ENCODE measurements at places on chromosomes 2 and 18.

- no peak for DNase-seq
Measured at GRCh38 chr2:191158193-191158592, 7.4 kb upstream of the STAT4 start.

- DNase-seq: no peak
Measured at GRCh38 chr18:31104444-31104843, 2.2 kb upstream of the DSC2 start.

DNA sequence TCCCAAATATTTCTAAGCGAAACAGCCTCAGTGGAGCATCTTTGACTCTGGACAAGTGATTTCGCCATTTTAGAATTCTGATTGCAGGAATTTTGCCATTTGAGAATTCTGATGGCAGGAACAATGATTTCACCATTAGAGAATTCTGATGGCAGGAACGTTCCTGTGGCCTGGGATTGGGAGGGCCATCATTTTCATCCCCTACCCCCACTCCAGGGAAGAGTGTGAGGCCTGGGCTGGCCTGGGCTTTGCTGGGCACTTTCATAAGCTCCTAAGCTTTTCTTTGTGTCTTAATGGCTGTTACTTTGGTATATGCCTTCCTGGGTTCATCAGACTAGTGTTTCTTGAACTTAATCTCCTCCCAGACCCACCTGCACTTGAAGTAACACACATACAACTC lies 129.3 kb upstream of the EPAS1 start:
- DNase-seq: no peak

DNA sequence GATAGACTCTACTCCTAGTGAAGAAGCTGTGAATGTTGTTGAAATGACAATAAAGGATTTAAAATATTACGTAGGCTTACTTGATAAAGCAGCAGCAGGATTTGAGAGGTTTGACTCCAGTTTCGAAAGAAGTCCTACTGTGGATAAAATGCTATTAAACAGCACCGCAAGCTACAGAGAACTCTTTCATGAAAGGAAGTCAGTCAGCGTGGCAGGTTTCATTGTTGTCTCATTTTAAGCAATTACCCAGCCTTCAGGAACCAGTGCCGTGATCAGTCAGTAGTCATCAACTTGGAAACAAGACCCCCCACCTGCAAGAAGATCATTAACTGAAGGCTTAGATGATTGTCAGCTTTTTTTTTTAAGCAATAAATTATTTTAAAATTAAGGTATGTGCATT lies 14.0 kb downstream of the USP14 start:
- DNase-seq: no peak

- no peak for DNase-seq
Measured at GRCh38 chr2:185127412-185127811, 529.1 kb downstream of the ZNF804A start.

GRCh38 chr2:170088776-170089175 lies 89.2 kb upstream of the MYO3B start:
- no peak for DNase-seq

- no peak for DNase-seq
Measured at GRCh38 chr18:3595369-3596273, 145.6 kb downstream of the TGIF1 start.

GRCh38 chr2:217410681-217410960 lies 550.8 kb upstream of the TNP1 start:
- DNase-seq: no peak

- no peak for DNase-seq
Measured at GRCh38 chr18:22177327-22177871, 8.0 kb downstream of the GATA6 start.

DNA sequence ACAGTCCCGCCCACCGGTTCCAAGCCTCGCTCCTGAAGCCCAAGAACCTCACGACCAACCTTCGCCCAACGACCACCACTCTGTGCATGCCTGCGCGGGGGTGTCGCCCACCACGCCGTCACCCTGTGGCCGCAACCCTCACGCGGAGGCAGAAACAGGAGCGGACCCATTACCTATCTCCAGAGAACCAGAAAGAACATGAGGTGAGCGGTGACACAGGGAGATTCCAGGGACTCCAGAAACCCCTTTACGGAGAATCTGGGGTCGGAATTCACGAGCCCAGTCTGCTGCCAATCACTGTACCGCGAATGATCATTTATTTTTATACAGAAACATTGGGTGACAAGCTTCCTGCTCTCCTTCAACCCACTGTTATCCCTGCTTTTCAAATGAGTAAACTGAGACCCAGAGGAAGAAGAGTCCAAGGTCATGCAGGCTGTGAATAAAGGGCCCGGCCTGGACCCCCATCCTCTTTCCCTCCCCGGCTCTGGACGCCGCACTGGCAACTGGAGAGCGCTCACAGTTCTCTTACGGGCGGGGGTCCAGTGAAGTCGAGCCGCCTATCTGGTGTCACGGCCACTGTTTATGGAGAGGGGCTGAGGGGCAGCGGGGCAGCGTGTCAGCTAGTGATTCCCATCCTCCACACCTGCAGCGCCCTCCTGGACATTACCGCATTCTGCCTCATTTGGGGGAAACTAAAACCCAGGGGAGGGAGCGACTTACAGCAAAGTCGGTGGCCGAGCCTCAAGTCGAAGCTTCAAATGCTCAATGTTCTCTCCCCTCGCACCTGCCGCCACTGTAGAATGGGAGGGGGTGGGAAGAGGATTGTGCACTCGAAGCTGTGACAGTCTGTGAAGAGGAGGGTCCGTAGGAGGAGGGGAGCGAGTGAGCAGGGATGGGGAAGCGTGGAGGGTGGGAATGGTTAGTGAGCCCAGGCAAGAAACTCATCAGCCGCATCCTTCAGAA lies 723 bp upstream of the SLC30A3 start:
- no peak for DNase-seq

DNA sequence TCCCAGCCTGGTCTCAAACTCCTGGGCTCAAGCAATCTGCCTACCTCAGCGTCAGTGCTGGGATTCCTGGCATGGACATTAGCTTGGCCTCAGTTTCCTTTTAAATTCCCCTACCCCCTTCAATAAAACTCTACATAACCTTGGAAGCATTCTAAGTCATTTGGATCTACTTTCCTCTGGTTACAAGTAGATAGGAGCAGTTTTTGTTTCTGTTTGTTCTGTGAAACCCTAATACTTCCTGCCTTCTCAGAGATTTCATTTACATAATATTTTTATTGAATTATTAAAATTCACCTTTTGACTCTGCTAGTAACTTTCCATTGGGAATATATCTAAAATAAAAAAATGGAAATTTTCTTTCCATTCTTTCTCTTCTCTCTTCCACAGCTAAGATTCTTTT lies 25.9 kb downstream of the GIGYF2 start:
- DNase-seq: no peak

GRCh38 chr2:26942543-26943295 lies 27.7 kb upstream of the MAPRE3 start:
- DNase-seq: no peak

- no peak for DNase-seq
Measured at GRCh38 chr2:152363936-152364335, 29.0 kb downstream of the FMNL2 start.

GRCh38 chr18:36381075-36381474 lies 83.6 kb downstream of the FHOD3 start:
- DNase-seq: no peak

DNA sequence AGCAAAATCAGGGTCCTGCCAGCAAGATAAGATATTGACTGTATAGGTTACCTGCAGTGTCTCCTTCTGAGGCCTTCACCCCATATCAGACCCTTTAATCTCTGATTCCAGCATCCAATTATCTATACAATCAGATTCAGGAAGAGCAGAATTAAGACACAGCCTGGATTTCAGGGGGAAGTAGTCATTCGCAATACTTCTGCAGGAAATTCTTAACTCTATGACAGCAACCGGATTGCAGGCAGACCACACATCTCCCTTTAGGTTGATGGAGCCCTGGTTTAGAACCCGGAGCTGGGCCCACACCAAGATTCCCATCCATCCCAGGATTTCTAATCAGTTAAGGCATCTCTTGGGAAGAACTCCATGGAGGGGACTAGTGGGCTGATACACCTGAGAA lies 9.5 kb downstream of the ARL4C start:
- no peak for DNase-seq

DNA sequence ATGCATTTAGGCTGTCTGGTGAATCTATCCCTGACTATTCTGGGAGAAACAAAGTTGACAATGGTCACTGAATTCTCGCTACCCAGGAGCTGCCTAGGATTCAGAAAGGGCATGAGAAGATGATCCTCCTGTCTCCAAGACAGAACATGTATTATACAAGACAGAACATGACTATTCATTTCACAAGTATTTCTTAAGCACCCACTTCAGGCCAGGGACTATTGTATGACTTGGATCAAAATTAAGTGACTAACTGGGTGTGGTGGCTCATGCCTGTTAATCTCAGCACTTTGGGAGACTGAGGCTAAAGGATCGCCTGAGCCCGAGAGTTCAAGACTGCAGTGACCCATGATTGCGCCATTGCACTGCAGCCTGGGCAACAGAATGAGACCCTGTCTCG lies 235.8 kb upstream of the RAB12 start:
- DNase-seq: no peak

GRCh38 chr2:38650717-38651116 lies 15.2 kb upstream of the GALM start:
- no peak for DNase-seq

DNA sequence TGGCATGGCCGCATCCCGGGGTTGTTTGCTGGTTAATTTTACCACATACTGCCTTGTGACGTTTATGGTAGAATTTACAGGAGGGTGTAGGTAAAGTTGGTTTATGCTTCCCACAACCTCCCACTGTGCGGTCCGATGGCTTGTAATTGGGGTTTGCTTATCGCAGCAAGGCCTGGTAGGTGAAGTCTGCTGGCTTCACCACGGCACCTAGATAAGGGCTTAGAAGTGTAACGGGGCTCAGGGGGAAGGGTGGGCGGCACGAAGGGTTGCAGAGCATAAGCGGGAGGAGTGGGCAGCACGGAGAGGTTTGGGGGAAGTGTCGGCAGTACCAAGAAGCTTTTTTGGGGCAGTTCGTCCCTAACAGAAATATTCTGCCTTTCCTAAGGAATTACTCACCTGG lies 39.0 kb upstream of the TMEM131 start:
- DNase-seq: no peak

DNA sequence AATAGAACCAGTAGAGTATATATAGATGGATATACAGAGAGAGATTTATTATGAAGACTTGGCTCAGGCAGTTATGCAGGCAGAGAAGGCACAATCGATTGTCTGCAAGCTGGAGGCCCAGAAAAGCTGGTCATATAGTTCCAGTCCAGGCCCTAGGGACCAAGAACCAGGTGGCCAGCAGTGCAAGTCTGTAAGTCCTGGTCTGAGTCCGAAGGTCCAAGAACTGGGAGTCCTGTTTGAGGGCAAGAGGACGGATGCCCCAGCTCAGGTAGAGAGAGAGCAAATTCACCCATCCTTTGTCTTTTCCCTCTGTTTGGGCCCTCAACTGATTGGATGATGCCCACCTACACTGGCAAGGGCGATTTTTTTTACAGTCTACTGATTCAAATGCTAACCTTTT lies 164.6 kb downstream of the CAMKMT start:
- no peak for DNase-seq

- no peak for DNase-seq
Measured at GRCh38 chr2:234843411-234843810, 108.4 kb upstream of the SH3BP4 start.

DNA sequence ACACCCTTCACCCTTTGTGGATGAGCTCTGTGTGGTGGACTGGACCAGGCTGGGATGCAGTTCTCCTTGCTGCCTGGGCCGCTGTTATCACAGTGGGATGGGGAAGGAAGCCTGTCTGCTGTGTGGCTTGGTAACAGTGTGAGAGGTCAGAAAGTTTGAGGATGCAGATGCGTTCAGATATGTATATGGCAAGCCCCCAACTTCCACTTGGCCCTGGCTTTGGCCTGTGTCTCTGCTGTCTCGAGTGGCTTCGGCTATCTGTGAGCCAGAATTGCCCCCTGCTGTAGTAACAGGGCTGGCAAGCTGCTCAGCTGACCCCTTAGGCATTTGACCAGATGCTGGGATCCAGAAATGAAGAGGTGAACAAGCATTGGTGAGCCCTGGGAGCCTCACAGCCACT lies 106.8 kb downstream of the WDSUB1 start:
- no peak for DNase-seq

- no peak for DNase-seq
Measured at GRCh38 chr2:83686863-83687262, 772.2 kb downstream of the SUCLG1 start.

GRCh38 chr2:208713066-208713745 lies 306.6 kb downstream of the PTH2R start:
- no peak for DNase-seq

GRCh38 chr2:28750316-28751251 lies 1.0 kb upstream of the PPP1CB start:
- DNase-seq: no peak

GRCh38 chr2:126344493-126344892 lies 311.5 kb upstream of the GYPC start:
- no peak for DNase-seq

DNA sequence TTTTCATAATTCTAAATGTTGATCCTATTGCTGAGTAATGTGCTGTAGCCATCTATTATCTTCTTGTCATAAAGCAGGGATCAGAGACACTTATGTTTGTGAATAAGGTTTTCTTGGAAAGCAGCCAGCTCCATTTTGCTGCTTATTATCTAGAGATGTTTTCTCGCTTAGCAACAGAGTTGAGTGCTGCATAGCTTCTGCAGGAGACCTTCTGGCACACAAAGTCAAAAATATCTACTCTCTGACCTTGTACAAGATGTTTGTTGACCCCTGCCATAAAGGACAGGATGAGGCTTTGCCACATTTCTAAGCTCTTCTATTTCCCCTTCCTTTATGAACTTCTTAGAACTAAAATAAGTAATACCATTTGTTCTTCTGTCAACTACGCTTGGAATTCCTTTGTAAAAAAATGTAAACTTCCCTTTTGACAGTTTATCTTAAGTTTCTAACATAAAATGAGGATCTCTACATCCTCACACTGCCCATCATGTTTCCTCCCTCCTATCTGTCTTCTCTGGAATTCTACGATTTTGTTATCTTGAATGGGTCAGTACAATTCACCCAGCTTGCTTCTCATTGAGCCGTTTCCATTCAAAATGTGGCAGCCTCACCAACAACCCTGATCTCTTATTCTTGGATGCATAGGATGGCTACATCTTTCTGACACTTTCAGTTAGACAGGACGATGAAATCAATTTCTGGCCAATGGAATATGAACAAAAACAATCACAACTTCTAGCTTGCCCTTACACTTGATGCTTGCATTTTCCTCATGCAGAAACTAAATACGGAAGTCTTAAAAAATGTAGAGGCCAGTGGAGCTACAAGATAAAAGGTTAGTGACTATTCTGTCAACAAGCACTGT lies 1377.0 kb downstream of the SUCLG1 start:
- no peak for DNase-seq

DNA sequence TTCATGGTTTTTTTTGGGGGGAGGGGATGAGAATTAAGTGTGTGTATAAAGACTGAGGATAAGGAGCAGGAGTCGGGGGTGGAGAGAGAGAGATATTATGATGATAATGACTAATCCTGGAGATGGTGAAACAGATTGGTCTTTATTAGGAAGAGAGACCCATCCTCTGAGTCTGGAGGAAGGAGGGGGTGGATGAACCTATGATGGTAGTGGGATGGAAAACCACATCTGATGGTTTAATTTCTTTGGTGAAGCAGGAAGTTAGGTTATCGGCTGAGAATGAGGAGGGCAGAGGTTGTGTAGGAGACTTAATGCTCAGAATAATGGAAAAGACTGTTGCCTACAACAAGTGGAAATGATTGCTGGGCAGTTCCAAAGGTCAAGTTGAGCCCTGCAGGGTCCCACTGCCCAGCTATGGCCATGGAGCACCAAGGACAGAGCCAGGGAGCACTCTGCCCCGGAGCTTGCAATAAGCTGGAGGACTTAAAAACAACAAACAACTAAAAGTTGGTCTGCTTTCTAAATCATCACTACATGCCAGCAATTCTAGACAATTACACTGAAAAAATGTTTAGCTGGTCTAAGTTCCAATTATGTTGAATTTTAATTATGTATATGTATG lies 7.9 kb downstream of the SLC16A14 start:
- DNase-seq: no peak

- DNase-seq: no peak
Measured at GRCh38 chr2:10839813-10840212, 27.2 kb upstream of the PDIA6 start.
